ENCODE measurements at places on chromosomes 16 and 17.

GRCh38 chr16:23967775-23968174, 132.0 kb downstream of the PRKCB start:
- DNase-seq, result no peak

DNA sequence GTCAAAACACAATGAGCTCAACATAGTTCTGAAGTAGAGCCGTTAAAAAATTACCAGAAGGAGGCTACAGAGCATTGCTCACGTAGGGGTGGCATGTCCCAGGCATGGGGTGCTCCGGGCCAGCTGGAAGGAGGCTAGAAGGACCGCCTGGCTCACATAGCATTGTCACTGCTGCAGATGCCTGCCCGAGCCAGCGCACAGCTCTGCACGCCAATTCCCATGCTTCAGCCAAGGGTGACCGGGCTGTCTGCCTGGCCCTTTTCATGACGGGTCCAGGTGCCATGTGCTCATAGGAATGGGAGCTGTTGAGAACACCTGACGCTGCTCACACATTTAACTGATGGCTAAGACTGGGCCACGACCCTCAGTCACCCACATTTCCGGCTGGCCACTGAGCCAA, 228.9 kb upstream of the FOXF1 start:
- no peak for DNase-seq

DNA sequence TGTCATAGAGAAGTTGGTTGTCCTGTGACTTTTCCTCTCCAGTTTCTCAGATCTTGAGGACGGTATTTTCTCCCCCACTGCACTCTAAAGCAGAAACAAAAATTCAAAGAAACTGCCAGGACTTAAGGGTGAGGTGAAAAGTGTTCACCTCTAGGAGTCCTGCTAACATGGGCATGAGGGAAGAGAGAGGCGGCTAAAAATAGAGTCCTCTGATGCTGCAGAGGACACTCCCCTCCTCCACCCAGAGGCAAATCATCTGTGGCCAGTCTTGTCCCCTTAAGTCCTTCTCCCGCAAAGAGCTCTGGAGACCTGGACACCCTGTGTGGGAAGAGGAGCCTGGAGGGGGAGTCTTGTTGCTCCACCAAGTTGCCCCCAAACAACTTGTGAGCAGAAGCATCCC, 4.7 kb upstream of the DDX19A start:
- DNase-seq, result no peak

DNA sequence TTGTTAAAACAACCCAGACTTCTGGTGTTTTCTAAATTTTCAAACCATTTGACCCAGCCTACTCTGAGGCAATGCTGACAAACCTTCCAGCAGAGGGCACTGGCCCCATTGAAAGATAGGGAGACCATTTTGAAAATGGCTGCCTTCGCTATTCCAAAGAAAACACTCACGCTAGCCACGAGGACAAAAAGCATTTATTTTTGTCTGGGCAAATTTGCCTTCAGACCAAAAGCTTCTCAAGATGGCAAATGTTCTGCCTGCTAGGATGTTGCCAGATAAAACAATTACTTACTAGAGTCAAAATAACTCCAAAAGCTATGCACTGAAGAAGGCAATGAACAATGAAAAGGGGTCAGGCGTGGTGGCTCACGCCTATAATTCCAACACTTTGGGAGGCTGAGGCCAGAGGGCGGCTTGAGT, 296.7 kb upstream of the IRX5 start:
- DNase-seq, result no peak

- DNase-seq, result no peak
These were observed 16.3 kb upstream of the AMZ2 start for GRCh38 chr17:68231541-68231940.

DNA sequence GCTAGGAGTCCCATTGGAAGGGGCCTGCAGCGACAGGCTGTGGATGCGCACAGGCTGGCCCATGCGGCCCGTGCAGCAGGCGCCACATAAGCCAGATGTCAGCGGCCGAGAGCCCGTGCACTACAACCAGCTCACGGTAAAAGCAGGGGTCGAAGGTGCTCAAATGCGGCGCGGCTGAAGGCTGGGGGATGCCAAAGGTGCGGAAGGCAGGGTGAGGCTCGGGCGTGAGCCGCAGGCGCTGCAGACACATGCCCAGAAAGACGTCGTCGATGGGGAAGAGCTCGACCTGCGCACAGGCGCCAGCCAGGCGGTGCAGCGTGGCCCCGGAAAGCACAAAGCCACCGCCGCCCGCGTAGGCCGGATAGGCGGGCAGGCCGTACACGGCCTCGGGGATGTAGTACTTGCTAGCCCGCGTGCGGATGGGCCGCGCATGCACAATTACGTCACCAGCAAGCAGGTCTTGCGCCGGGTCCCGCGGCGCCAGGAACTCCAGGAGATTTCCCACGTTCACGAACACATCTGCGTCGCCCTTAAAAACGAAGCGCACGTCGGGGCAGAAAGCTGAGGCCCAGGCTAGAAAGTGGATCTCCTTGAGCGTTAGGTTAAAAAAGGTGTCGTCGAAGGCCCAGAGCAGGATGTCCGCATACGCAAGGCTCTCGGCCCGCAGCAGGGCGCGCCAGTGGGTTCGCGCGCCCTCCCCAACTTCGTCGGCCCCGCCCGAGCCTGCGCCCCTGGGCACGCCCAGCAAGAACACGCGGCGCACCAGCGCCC, 1.3 kb downstream of the B3GNT9 start:
- DNase-seq, result no peak

- DNase-seq, result no peak
These were observed 236.0 kb upstream of the ELAC2 start for GRCh38 chr17:13253733-13254410.

- no peak for DNase-seq
These were observed 4.8 kb upstream of the MTHFSD start for GRCh38 chr16:86559802-86560305.

DNA sequence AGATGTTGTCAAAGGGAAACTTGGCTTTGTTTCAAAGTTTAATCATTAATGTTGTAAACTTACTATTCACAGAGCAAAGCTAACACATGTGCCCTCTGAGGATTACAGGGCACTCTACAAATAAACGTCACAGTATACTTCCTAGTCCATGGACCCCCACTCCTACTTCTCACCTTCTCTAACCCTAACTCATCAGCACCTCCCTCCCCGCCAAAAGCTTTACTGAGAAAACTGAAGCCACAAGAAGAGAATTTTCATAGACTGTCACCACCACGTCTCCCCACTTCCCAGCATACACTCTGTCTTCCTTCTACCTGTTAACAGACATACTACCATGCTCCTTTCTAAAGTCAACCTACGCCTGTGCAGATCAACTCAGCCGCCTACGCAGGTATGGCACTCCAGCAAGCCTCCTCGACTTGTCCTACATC, 29.0 kb downstream of the HELZ start:
- DNase-seq, result no peak

DNA sequence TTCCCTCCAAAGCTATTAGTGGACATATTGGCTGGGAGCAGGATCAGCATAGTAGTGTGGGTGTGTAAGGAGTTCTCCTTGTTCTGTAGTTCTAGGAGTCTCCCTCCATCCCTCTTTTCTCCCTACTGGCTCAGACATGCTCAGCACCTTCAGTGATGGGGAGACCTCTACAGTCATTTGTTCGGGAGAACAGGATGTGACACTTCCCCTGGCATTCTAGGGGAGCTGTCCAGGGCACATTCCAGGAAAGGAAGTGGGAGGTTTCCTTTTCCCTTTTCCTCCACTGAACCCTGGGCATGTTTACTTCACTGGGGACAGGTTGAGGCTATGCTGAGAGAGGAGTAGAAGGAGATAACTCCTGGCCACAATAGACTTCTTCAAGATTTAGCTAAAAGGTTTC, 86.5 kb downstream of the MYH13 start:
- DNase-seq, result no peak

DNA sequence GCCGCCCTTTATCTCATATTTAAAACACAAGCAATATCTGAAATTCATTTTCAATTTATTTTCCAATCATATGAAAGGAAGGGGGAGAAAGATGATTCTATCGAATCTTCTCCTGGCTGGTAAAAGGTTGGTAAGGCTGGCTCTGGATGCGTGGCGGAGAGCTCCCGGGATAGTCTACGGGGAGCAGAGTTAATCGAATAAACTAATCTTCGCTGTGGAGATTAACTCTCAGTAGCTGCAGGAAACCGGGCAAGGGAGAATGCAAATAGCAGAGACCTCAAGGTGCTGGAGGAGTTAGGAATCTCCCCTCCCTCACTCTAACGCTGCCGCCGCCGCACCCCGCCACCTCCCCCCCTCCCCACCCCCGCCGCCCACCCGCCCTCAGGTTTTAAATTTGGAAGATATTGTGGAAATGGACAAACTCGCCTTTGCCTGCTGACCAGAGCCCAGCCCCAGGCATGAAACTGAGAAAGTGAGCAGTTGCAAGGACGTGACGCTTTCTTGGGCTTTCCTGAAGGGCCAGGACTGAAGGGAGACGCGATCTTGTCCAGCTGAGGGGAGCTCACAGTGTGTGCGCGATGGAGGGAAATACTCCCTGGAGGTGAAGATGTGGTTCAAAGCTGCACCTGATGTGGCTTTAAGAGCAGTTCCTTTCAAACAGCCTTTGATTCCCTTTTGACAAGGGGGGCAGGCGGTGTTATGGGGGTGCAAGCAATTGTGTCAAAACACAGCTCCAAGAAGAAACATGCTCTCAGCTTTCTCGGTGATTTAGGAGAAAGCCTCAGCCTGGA, 308.2 kb upstream of the IRX3 start:
- no peak for DNase-seq

GRCh38 chr16:19520861-19521331, 1.0 kb downstream of the GDE1 start:
- DNase-seq, result no peak

- DNase-seq, result no peak
These were observed 64.3 kb downstream of the SOCS1 start for GRCh38 chr16:11191665-11192064.

DNA sequence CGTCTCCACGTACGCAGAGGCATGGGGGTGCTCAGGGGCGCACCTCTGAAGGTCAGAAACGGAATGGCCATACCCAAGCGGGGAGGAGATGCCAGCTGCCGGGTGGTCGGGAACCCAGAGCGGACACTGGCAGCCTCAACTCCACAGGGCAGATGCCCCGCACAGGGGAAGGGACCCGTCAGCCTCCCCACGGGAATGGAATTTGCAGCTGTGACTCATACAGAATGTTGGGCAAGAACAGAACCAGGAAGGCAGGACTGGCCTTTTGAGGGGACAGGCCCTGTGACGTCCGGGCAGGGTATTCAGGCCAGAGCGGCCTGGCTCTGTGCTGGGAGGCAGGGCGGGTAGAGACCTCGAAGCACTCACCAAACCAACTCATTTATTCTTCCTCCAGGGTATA, 7.5 kb downstream of the TK1 start:
- DNase-seq, result no peak

GRCh38 chr16:14667347-14668266, 26.5 kb downstream of the PLA2G10 start:
- no peak for DNase-seq

GRCh38 chr17:57644326-57644725, 100.8 kb downstream of the CCDC182 start:
- no peak for DNase-seq

DNA sequence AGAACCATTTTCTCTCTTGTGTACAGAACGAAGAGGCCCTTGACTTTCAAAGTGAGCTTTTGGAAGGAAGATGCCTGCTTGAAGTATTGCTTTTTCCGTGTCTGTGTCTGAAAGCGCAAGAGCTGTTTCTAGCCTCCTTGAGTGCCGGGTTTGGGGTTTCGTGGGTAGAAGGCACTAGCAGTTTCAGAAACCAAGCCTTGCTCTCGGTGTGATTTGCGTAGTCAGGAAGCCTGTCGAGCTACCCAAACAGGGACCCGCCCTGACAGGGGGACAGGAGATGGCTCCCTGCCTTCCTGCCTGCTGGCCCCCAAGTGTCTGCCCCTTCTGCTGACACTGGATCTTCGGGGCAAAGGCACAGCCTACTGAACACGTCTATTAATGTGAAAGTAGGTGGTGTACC, 322.0 kb downstream of the MAF start:
- DNase-seq, result peak; percentile 51

DNA sequence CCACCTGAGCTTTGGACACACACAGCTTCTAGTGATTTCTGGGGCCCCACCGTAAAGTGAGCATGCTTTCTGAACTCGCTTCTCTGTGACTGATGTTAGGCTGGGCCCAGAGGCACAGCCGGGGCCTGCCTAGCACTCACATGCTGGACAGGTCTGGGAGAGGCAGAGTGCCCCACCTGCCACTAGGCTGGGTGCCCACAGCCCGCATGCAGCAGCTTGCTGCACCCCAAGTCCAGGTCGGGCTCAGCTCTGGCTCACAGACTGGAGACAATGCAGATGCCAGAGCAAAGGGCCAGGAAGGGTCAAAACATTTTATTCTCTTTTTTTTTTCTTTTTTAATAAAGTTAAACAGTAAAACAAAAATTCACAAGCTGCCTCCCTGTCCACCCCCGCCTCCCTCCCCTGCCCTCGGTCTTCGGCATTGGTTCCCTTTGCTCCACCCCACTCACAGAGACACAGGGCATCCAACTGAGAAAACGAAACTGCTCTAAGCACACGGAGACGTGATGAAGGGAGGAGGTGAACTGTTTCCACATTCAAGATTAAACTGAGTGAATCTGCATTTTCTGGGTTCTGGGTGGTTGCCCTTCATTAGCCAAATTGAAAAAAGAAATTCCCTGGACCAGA, 9.7 kb downstream of the CNP start:
- DNase-seq, result no peak

DNA sequence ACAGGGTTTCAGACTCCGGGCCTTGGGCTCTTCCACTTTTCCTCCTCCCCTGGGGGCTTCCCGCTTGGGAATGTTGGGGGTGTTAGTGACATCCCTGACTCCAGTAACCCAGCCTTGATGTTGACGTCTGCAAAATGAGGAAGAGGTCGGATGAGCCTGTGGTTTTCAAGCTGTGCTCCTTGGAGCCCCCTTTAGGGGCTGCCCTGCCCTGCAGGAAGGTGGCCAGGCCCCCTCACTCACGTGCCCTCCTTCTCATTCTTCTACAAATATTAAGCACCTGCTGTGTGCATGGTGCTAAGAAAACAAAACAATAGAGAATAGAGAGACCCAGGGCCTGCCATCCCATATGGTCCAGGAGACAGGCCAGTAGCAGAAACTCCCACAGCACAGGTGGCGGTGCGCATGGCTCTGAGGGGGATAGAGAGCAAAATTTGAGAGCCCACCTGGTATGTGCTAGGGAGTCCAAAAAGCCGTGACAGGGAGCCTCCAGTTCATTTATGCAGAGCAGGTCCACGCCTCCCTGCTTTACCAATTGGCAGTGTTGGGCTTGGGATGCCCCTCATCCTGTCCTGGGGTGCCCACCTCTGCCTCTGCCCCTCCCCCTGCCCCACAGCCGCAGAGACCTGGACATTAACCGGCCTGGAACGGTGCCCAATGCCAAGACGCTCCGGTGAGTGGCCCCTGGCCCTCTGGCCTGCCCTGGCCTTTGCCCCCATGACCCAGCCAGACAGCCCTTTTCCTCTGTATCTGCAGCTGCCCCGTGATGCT, 7.4 kb downstream of the NDRG4 start:
- DNase-seq, result no peak

- DNase-seq, result no peak
These were observed 116.2 kb downstream of the CDH11 start for GRCh38 chr16:65005696-65006095.

DNA sequence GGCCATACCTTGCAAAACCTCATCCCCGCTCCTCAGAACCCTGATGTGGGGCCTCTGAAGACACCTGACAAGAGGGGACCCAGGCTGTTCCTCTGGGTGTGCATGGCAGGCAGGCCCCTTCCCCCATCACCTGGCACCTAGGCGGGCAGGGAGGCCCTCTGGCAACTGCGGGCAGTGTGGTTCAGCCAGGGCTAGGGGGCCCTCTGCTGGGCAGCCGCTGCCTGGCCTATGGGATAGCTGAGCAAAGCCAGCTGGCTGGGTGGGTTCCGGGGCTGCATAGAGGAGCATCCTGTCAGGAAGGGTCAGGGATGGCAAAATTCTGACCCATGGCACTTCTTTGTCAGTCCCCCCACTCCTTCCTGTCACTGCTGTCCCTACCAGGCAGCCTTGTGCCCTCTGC, 228.7 kb upstream of the ASIC2 start:
- no peak for DNase-seq

GRCh38 chr17:2383628-2384167, 17.2 kb downstream of the MNT start:
- DNase-seq, result no peak

Data from activated CD4-positive, alpha-beta T cell treated with anti-CD3 and anti-CD28 coated beads, Interleukin-2, amount 50 U/mL, for 1 hour (primary cell).